ENCODE measurements at places on chromosomes 4 and X.

GRCh38 chr4:155524926-155525455 lies 141.7 kb upstream of the GUCY1A1 start:
- no peak for DNase-seq

DNA sequence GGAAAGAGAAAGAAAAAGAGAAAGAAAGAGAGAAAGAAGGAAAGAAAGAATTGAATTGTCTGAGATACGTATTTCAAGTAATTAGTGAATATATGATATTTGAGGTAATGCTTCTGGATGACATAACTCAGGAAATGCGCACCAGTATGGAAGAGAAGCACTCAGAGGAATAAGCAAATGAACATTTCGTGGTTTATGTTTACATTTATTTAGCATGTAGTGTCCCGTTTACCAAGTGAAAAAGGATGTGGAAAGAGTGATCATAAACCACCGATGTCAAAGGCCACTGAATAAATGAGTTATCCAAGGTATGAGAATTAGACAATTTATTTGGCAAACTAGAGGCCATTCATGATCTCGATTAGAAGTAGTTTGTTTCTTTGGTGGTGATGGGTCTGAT lies 200.4 kb downstream of the ARAP2 start:
- DNase-seq: no peak

GRCh38 chrX:281166-281999 lies at the start of gene PLCXD1:
TSS of gene PLCXD1 (plus strand) at chrX:281381. CDS start at chrX:284188, 2,807 bp downstream.
- no peak for DNase-seq

GRCh38 chrX:40496728-40497127 lies 84.0 kb upstream of the ATP6AP2 start:
- no peak for DNase-seq

DNA sequence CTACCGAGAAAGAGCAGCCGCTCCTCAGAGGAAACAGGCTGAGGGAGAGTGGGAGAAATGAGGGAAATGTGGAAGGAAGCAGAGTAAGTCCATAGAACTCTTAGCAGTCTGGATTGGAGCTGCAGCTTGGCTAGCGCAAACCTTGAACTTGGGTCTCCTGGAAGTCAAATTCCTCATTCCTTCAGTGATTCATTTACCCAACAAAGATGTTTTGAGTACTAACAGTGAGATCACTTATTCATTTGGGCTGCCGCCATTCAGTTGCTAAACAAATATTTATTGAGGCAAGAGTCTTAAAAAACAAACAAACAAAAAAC lies 51.5 kb downstream of the SEL1L3 start:
- DNase-seq: no peak

DNA sequence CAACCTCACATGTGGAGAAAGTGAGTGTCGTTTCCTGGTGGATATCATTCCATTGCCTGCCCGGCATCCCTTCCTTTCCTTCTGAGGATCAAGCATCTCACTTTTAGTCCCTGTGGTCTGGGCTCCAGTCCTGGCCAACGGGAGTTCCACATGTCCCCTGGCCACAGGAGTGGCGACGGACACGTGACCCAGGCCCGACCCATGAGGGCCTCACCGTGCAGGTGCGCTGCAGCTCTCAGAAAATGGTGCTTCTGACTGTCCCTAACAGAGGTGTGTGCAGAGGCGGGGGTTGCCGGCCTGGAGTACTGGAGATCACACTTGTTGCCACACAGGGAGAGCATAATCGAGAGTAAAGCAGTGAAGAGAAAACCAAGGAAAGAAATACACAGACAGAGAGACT lies 476.9 kb upstream of the FRG1 start:
- DNase-seq: no peak

GRCh38 chrX:22300130-22300529 lies 27.4 kb downstream of the CBLL2 start:
- no peak for DNase-seq

DNA sequence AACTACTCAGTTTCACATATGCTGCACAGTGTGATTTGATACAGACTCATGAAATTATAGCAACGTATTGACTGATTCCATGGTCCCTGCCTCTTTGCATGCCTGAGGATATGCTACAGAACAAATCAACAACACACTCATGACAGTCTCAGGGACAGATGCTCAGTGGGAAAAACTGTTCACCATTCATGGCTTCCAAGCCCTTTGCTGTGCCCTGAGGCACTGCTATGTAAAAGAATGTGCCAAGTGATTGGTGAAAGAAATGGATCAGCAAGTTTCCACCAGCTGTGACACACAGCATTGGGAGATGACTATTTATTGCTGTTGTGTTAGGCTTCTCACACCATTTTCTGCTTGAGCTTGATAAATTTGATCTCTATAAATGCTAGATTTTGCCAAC lies 825.6 kb upstream of the INTU start:
- DNase-seq: no peak

DNA sequence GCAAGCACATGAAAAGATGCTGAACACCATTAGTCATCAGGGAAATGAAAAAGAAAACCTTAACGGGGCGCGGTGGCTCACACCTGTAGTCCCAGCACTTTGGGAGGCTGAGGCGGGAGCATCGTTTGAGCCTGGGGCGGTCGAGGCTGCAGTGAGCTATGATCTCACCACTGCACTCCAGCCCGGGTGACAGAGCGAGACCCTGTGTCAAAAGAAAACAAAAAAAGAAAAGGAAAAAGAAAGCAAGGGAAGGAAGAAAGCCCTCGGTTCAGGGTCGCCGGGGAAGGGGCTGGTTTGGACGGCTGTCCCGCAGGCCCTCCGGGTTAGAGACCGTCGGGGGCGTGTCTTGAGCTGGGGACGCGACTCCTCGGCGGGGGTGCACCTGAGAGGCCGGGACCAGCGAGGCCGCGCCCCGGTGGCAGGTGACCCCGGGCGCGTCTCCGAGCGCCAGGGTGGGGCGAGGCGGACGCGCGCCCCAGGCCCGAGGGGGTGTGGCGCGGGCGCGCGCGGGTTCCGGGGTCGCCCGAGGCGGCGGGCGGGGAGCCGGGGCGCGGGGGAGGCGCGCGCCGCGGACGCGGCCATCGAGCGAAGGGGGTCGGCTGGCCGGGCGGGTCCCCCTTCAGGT lies 478 bp upstream of the PLXNA3 start:
- no peak for DNase-seq

DNA sequence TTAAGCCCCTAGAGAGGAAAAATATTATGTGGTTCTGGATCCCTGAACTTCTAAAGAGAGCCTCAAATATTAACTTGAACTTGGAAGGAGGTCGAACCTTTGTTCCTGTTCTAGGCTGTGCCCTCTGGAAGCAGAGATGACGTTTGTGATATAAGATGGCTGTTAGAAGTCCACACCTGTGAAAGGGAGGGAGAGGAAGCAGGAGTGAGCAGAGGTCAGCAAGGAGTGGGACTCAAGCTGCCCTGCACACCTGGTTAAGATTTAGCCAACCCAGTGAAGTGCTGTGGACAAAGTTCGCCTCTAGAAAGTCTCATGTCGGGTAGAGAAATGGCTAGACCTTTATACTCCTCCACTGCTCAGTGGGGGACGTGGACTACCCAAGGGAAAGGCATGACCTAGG lies 566.2 kb downstream of the MID1IP1 start:
- no peak for DNase-seq

DNA sequence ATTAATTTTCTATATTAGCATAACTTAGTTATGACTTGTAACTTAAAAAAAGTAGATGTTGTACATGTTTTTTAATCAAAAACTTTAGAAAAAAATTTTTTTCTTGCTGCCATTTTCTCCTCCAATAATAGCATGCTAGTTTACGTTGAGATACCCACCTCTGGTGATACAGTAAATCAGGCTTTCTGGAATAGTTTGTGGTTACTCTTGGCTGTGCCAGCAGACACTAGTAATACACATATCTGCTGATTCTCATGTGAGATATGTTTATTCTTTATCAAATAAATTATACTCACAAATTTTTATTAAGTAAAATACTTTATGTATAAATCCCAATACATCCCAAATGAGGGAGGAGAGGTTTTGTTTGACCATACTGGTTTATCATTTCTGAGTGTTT lies 117.3 kb downstream of the KLHL8 start:
- no peak for DNase-seq

- DNase-seq: no peak
Observed at GRCh38 chr4:25875281-25875745, 12.5 kb upstream of the SEL1L3 start.

GRCh38 chr4:8710416-8710815 lies 117.9 kb downstream of the CPZ start:
- no peak for DNase-seq

DNA sequence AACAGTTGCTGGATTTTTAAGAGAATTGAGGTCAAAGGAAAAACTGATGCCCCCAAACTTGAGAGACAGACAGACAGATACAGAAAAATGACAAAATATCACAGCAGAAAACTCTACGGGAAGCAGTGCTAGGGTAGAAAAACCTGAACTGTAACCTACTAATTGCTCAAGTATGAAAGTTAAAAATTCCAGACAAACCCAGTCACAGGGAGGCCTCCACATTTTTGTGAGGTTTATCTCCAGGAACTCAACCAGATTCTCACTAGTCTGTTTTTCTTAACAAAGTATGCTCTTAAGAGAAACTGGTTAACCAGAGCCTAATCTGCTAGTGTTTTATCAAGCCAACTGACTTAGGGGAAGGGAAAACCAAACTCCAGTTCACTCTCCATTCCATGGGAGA lies 19.9 kb upstream of the PPP3CA start:
- no peak for DNase-seq

DNA sequence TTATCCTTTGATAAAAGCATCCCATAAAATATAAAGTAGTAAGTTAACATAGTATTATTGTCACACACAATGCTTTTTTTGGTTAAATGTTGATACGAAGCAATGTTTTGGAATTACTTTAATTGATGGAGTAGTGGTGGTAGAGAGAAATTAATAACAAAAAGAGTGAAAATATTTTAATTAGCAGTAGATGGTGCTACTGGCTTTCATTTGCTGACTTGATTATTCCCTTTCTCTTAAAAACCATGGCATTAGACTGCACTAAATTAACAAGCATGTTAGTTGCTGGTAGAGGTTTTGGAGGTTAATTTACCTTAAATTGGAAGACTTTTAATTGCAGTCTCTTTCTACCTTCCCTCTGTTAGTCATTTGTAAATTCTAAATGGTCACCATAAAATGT lies 8.9 kb upstream of the DCK start:
- no peak for DNase-seq

- DNase-seq: no peak
Observed at GRCh38 chr4:33649015-33649414, 2595.3 kb downstream of the ARAP2 start.

DNA sequence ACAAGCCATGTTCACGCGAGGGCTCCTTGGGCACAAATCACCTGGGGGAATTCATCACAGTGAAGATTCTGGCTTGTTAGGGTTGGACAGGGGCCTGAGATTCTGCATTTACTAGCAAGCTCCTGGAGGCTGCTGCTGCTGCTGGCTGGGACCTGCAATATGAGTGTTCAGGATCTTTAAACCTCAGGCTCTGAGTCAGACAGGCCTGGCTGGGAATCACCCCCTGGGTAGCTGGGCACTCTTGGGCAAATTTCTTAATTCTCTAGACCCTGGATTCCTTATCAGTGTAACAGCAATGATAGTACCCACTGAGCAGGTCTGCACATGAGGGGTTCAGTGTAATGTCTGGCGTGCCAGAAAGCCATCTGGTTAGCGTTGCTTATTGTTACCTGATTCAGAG lies 101.5 kb downstream of the DHX15 start:
- no peak for DNase-seq

GRCh38 chrX:153999359-154000037 lies 20.2 kb downstream of the IRAK1 start:
- no peak for DNase-seq

DNA sequence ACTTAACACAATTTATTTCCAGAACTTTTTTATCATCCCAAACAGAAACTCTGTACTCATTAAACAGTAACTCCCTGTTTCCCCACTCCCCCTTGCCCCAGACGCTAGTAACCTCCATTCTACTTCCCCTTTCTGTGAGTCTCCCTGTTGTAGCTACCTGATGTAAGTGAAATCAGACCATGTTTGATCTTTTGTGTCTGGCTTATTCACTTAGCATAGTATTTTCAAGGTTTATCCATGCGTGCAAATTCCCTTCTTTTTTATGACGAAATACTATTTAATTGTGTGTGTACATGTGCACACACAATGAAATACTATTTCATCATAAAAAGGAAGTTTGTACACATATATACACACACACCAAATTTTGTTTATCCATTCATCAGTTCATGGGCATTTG lies 5.2 kb downstream of the PKD2 start:
- peak; percentile 4 for DNase-seq

DNA sequence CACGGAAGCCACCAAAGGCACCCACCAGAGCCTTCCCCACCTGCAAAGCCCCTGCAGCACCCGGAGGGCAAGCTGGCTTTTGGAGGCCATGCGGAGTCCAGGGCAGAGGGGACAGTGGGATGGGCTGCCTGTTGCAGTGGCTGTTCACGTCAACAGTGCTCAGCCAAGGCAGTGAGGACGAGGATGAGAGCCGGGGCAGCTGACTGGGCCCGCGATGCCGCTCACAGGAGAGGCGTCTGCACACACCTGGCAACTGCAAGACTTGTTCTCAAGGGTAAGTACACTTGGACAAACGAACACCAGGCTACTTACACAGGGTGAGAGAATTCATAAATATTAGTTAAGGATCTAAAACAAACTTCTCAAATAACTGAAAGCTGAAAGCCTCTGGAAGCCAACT lies 19.6 kb downstream of the FGFR3 start:
- no peak for DNase-seq

GRCh38 chr4:76665153-76665552 lies 230.1 kb downstream of the SHROOM3 start:
- DNase-seq: no peak

- no peak for DNase-seq
Observed at GRCh38 chr4:89357340-89357739, 49.7 kb upstream of the GPRIN3 start.

DNA sequence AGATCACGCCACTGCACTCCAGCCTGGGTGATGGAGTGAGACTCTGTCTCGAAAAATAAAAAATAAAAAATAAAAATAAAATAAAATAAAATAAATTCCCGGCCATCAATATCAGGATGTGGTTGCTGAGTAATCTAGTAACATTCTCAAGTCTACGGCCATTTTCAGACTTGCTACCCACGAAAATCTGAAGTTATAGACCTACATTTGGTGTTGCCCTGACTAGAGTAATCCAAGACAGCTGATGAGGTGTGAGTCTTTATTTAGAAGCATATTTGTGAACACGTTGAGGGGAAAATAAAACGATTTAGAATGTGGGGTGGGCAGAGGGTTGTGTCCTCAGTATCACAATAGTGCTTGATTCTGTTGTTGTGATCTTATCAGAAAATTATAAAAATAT lies 130.2 kb upstream of the MID1 start:
- DNase-seq: no peak
